Neuronal stem cell (in vitro differentiated cells): ENCODE measurements at places on chromosomes 2 and 18.
A peak's percentile ranks its signal among the peaks of the same experiment; 100 is the strongest.

DNA sequence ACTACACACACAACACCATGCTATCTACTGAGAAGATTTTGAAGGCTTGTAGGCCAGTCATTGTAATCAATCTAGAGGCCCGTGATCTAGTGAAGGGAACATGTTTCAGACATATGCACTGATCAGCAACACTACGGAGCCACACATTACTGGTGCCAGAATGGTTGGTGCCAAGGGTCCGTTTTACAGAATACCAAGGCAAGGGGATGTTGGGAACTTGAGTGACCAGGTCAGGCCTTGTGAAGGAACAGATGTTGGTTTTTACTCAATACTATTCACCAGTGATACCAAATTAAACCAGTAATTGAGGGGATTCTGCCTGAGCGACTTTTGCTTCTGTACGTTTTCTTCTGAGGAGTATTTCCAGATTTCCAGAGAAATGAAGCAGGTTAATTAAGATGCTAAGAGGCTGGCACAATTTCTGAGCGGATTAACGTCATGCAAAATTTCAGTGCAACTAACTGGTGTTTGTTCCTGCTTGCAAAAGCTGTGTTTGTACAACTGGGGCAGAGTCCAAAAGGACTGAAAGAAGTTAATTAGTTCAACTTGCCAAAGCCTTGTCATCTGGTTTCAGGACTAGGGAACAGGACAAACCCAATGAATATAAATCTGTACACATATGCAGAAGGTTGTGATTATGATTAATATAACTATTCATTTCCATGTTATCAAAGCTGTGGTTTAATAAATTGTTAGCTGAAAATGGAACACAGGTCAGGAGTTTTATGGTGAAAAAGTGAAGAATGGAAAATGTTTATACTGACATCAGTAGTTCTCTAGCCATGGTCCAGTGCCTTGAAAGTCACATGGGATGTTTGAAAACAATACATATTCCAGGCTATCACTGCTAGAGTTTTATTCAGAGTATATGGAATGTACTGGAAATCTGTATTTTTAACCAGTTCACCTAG is 432.1 kb upstream of the DCC start:
- H3K27me3 ChIP-seq: no peaks in the 10 kb centered on the region
- H3K4me3 ChIP-seq: no peak overlapping the region
- no peaks in the 10 kb centered on the region for H3K36me3 ChIP-seq
- no peaks in the 10 kb centered on the region for H3K4me1 ChIP-seq

- peaks cover 1% of the 10 kb centered on the region for H3K4me1 ChIP-seq
- peaks cover 11% of the 10 kb centered on the region for H3K36me3 ChIP-seq
- H3K27ac ChIP-seq: no peak overlapping the region
- no peaks in the 10 kb centered on the region for H3K27me3 ChIP-seq
- no peak overlapping the region for H3K4me3 ChIP-seq
Observed at GRCh38 chr2:230796280-230796862, 68.4 kb upstream of the ITM2C start.

- H3K4me1 ChIP-seq: peaks cover 3% of the 10 kb centered on the region
- no peak for DNase-seq
- no peak overlapping the region for H3K4me3 ChIP-seq
- H3K36me3 ChIP-seq: no peaks in the 10 kb centered on the region
- H3K27me3 ChIP-seq: no peaks in the 10 kb centered on the region
- no peak overlapping the region for H3K27ac ChIP-seq
Observed at GRCh38 chr2:42847596-42848151, 55.3 kb upstream of the HAAO start.

DNA sequence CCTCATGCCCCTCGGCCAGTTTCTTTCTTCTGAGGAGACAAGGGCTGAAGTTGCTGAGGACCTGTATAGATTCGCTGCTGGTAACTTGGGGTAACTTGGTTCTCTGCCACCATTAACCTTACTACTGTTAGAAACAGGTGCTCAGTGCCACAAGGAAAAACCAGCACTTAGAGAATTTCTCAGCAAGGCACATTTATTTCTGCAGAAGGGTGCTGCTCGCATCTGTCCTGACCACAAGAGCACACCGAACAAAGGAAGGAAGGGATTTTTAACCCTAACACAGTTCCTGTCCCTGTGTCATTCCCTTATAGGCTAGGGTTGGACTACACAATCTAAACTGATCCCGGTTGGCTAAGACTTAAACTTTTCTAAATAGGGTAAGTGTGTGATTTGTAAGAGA is 154.1 kb downstream of the SOCS6 start:
- no peaks in the 10 kb centered on the region for H3K4me1 ChIP-seq
- no peaks in the 10 kb centered on the region for H3K36me3 ChIP-seq
- DNase-seq: no peak
- H3K27me3 ChIP-seq: no peaks in the 10 kb centered on the region
- no peak overlapping the region for H3K4me3 ChIP-seq
- H3K27ac ChIP-seq: no peak overlapping the region

- no peak overlapping the region for H3K4me3 ChIP-seq
- no peak overlapping the region for H3K27ac ChIP-seq
- no peaks in the 10 kb centered on the region for H3K4me1 ChIP-seq
- peaks cover 8% of the 10 kb centered on the region for H3K36me3 ChIP-seq
- DNase-seq: no peak
- H3K27me3 ChIP-seq: no peaks in the 10 kb centered on the region
Observed at GRCh38 chr18:47882641-47883040, 47.8 kb downstream of the SMAD2 start.

DNA sequence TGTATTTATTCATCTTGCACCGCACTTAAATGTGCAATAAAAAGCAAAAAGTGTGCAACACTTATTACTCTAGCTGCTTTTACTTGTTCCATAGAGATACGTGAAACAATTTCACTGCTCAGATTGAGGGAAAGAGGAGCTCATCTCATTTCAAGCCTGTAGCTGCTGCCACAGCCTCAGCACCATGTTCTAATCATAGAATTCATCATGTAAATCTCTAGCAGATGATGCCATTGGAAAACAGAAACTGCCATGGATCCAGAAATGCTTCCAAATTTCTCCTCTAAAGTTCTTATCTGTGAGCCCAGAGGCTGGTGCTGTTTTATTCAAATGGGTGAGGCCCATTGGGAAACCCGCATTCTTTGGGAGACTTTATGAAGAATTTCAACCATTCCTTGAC is 2.0 kb downstream of the CDC42EP3 start:
- no peaks in the 10 kb centered on the region for H3K36me3 ChIP-seq
- peaks cover 10% of the 10 kb centered on the region for H3K4me1 ChIP-seq
- H3K4me3 ChIP-seq: peak overlapping the region; percentile 72
- H3K27me3 ChIP-seq: no peaks in the 10 kb centered on the region
- no peak overlapping the region for H3K27ac ChIP-seq

- DNase-seq: no peak
- H3K27me3 ChIP-seq: no peaks in the 10 kb centered on the region
- no peaks in the 10 kb centered on the region for H3K36me3 ChIP-seq
- no peak overlapping the region for H3K27ac ChIP-seq
Observed at GRCh38 chr2:114661971-114662939, 219.8 kb downstream of the DPP10 start.

GRCh38 chr2:43787895-43788294 is 14.1 kb downstream of the DYNC2LI1 start:
- no peak overlapping the region for H3K27ac ChIP-seq
- H3K27me3 ChIP-seq: no peaks in the 10 kb centered on the region
- H3K36me3 ChIP-seq: peaks cover 3% of the 10 kb centered on the region
- H3K4me3 ChIP-seq: no peak overlapping the region
- no peaks in the 10 kb centered on the region for H3K4me1 ChIP-seq
- DNase-seq: no peak

DNA sequence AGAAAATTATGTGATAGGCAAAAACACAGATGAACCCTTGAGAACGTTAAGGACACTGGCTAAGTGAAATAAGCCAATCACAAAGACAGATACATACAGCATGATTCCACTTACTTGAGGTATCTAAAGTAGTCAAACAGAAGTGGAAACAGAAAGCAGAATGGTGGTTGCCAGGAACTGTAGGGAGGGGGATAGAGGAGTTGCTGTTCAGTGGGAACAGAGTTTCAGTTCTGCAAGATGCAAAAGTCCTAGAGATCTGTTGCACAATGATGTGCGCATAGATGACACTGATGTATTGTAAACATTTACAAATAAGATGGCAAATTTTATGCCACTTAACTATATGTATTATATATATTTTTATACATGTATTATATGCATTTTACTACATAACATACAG is 59.7 kb downstream of the POLE4 start:
- no peaks in the 10 kb centered on the region for H3K27me3 ChIP-seq
- no peaks in the 10 kb centered on the region for H3K36me3 ChIP-seq
- no peak overlapping the region for H3K4me3 ChIP-seq

DNA sequence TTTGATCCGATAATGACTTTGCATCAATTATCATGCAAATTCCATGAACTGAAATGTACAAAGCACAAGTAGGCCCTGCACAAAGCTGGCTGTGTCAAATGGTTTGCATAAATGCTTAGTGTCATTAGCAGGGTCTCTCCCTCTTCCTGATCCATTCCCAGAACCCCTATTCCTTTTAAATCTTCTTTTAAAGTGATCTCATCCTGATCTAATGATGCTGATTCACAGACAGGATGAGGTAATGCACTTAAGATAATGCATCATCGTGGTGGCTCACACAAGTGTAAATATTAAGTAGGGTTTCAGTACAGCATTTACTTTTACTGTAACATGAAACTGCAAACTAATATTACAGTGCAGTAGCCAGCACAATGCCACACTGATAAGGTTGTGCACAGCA is 304.8 kb upstream of the SOX11 start:
- H3K4me3 ChIP-seq: no peak overlapping the region
- no peak overlapping the region for H3K27ac ChIP-seq
- no peaks in the 10 kb centered on the region for H3K27me3 ChIP-seq
- no peak for DNase-seq
- H3K36me3 ChIP-seq: no peaks in the 10 kb centered on the region

DNA sequence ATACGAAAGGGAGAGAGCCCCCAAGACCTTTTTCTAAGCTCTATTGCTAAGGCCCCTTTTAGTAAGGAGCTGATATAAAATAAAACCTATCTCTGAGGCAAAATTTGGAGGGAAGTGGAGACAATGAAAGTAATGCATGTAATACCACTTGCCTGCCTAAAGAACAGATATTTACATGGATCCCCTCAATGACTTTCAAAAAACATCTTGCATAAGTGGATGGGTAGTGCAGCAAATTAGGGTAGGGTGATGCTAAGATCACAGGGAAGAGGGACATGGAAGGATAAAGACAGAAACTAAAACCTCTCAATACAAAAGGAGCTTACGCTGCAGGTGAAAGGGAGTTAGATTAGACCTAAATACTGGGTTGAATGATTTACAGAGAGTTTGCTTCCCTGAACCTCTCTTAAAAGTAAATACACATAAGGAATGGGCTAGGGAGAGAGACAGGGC is 1.1 kb downstream of the ZNF513 start:
- peak overlapping the region; percentile 93 for H3K4me3 ChIP-seq
- H3K36me3 ChIP-seq: peaks cover 59% of the 10 kb centered on the region
- no peak for DNase-seq
- peaks cover 11% of the 10 kb centered on the region for H3K4me1 ChIP-seq

GRCh38 chr18:75377258-75377657 is 50.2 kb downstream of the SMIM21 start:
- H3K4me1 ChIP-seq: peaks cover 7% of the 10 kb centered on the region
- no peak overlapping the region for H3K27ac ChIP-seq
- H3K36me3 ChIP-seq: no peaks in the 10 kb centered on the region
- H3K4me3 ChIP-seq: no peak overlapping the region
- DNase-seq: no peak
- H3K27me3 ChIP-seq: peaks cover 2% of the 10 kb centered on the region

GRCh38 chr18:54268751-54269150 is 566 bp upstream of the POLI start:
- H3K27ac ChIP-seq: no peak overlapping the region
- no peaks in the 10 kb centered on the region for H3K27me3 ChIP-seq
- H3K4me3 ChIP-seq: peak overlapping the region; percentile 91

DNA sequence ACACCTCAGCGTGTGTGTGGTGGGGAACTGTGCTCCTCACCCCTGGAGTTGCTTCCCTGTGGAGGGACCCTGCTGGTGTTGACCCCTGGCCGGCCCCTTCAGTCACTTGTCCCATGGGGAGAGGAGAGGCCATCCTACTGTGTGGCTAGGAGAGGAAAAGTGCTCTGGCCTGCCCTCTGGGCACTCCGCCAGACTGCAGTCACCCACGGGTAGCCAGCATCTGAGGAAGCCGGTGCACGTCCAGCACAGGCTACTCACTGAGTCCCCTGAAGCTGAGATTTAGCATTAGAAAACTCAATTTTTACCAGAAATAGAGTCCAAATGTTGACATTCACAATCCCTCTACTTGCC is 211.5 kb upstream of the RAB6C start:
- H3K27ac ChIP-seq: no peak overlapping the region
- no peaks in the 10 kb centered on the region for H3K36me3 ChIP-seq
- H3K4me3 ChIP-seq: no peak overlapping the region
- H3K4me1 ChIP-seq: no peaks in the 10 kb centered on the region
- H3K27me3 ChIP-seq: no peaks in the 10 kb centered on the region

GRCh38 chr18:29096079-29096770 is 919.3 kb upstream of the CDH2 start:
- no peaks in the 10 kb centered on the region for H3K27me3 ChIP-seq
- H3K27ac ChIP-seq: no peak overlapping the region

GRCh38 chr18:6221602-6222014 is 193.1 kb downstream of the L3MBTL4 start:
- H3K36me3 ChIP-seq: no peaks in the 10 kb centered on the region
- no peak overlapping the region for H3K27ac ChIP-seq
- H3K27me3 ChIP-seq: no peaks in the 10 kb centered on the region

- no peak for DNase-seq
- H3K36me3 ChIP-seq: no peaks in the 10 kb centered on the region
- H3K4me3 ChIP-seq: no peak overlapping the region
- H3K27me3 ChIP-seq: no peaks in the 10 kb centered on the region
- peaks cover 15% of the 10 kb centered on the region for H3K4me1 ChIP-seq
Observed at GRCh38 chr2:236342951-236343350, 78.7 kb upstream of the ASB18 start.

DNA sequence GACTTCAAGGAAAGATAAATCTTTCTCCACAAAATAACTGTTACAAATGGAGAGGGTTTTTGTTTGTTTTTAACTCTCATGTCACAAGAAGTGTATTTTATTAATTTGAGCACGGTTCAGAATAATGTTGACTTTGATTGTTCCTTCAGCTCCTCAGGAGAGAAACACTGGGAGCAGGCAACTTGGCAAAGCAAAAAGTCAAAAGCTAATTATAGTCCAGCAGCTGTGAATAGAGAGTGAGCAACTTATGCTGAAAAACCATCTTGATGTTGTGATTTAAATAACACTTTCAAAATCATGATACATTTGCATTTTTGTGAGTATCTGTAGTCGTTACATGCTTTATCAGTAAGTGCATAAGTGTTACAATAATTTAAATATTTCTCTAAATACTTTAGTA is 37.5 kb upstream of the TTN start:
- DNase-seq: no peak
- no peak overlapping the region for H3K4me3 ChIP-seq
- no peaks in the 10 kb centered on the region for H3K4me1 ChIP-seq
- no peaks in the 10 kb centered on the region for H3K27me3 ChIP-seq
- no peak overlapping the region for H3K27ac ChIP-seq

GRCh38 chr2:219218217-219218731 is 484 bp downstream of the ABCB6 start:
- peak overlapping the region; percentile 70 for H3K4me3 ChIP-seq
- H3K4me1 ChIP-seq: peaks cover 7% of the 10 kb centered on the region
- peak; percentile 66 for DNase-seq
- H3K36me3 ChIP-seq: peaks cover 70% of the 10 kb centered on the region
- peak overlapping the region; percentile 52 for H3K27ac ChIP-seq
- H3K27me3 ChIP-seq: no peaks in the 10 kb centered on the region

- no peaks in the 10 kb centered on the region for H3K36me3 ChIP-seq
- H3K27ac ChIP-seq: no peak overlapping the region
- no peaks in the 10 kb centered on the region for H3K4me1 ChIP-seq
- no peak overlapping the region for H3K4me3 ChIP-seq
- no peak for DNase-seq
- H3K27me3 ChIP-seq: no peaks in the 10 kb centered on the region
Observed at GRCh38 chr18:63579616-63580015, 7.5 kb upstream of the SERPINB13 start.
